ENCODE measurements at places on chromosomes 16 and 17.

DNA sequence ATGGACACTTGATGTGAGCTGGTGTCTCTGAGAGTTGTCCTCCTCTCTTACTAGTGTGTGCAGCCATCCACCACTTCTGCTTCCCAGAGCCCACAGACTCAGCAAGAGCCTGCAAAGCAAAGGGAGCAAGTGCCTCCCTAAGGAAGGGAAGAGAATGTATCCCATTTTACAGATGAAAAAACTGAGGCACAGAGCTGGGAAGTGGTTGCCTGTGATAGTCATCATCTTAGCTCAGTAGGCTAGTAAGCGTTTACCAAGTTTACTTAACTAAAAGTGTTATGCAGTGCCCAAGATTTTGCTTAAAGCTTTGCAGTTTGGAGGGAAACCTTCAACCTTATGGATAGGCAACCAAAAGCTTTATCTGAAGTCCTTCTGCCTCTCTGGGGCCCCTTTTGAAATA, 23.0 kb upstream of the EFCAB13 start:
- DNase-seq = no peak
- H3K27ac ChIP-seq = no peak overlapping the region
- H3K27me3 ChIP-seq = no peaks in the 10 kb centered on the region
- H3K4me3 ChIP-seq = no peak overlapping the region
- H3K36me3 ChIP-seq = peaks cover 3% of the 10 kb centered on the region

DNA sequence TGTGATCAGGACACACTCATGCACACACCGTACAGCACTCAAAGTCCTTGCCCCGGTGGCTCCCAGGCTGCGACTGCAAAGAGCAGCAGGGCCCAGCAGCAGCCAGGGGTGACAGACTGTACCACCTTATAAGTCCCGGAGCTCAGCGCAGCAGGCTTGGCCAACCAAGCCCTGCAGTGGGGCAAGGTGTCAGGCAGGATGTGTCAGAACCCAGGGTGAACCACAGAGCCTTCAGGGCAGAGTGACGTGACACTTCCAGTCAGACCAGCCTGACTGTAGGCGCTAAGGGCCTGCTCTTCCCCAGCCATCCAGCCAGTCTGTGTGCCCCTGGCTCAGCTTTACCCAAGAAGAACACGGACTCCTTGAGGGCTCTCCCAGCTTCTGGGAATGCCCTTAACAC, 204.1 kb downstream of the COPRS start:
- no peak overlapping the region for H3K27ac ChIP-seq
- H3K36me3 ChIP-seq = no peaks in the 10 kb centered on the region
- no peaks in the 10 kb centered on the region for H3K4me1 ChIP-seq
- DNase-seq = no peak
- H3K4me3 ChIP-seq = no peak overlapping the region

- no peak for DNase-seq
- no peaks in the 10 kb centered on the region for H3K27me3 ChIP-seq
- H3K27ac ChIP-seq = no peak overlapping the region
- peaks cover 29% of the 10 kb centered on the region for H3K36me3 ChIP-seq
- no peak overlapping the region for H3K4me3 ChIP-seq
Measured at GRCh38 chr17:7580604-7581575, 1.5 kb downstream of the CD68 start.

- no peak overlapping the region for H3K4me3 ChIP-seq
- H3K4me1 ChIP-seq = no peaks in the 10 kb centered on the region
- H3K36me3 ChIP-seq = no peaks in the 10 kb centered on the region
Measured at GRCh38 chr16:47627085-47627639, 166.0 kb downstream of the PHKB start.

DNA sequence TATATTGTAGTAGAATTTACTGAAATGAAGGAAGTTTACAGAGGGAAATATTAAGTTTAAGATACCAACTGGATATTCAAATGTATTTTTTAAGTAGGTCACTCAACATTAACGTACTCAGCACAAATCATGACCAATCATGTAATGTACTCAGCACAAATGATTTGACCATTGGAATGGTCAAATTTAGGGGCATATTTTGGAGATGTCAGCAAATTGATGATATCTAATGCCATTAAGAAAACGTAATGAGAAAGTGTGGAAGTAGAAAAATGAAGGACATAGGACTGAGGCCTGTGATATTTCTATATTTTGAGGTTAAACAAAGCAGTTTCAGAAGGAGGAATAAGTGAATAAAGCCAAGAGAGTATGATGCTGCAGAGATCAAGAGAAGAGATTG, 334.8 kb downstream of the KIF2B start:
- H3K27me3 ChIP-seq = no peaks in the 10 kb centered on the region
- DNase-seq = no peak
- H3K36me3 ChIP-seq = no peaks in the 10 kb centered on the region
- no peak overlapping the region for H3K4me3 ChIP-seq
- no peak overlapping the region for H3K27ac ChIP-seq
- H3K4me1 ChIP-seq = no peaks in the 10 kb centered on the region

- H3K36me3 ChIP-seq = no peaks in the 10 kb centered on the region
- DNase-seq = peak; percentile 7
- peak overlapping the region; percentile 87 for H3K4me3 ChIP-seq
- peak overlapping the region; percentile 83 for H3K27ac ChIP-seq
- peaks cover 15% of the 10 kb centered on the region for H3K4me1 ChIP-seq
- no peaks in the 10 kb centered on the region for H3K27me3 ChIP-seq
Measured at GRCh38 chr17:58693208-58693607, 806 bp downstream of the RAD51C start.

- no peaks in the 10 kb centered on the region for H3K4me1 ChIP-seq
- H3K36me3 ChIP-seq = peaks cover 2% of the 10 kb centered on the region
- no peak for DNase-seq
Measured at GRCh38 chr17:5211458-5211857, 19.8 kb upstream of the ZNF594 start.
